ENCODE measurements at places on chromosomes 1 and 21.

GRCh38 chr1:103220631-103221041, 112.3 kb upstream of the COL11A1 start:
- DNase-seq: no peak

GRCh38 chr1:203555511-203556046, 61.6 kb downstream of the OPTC start:
- no peak for DNase-seq

DNA sequence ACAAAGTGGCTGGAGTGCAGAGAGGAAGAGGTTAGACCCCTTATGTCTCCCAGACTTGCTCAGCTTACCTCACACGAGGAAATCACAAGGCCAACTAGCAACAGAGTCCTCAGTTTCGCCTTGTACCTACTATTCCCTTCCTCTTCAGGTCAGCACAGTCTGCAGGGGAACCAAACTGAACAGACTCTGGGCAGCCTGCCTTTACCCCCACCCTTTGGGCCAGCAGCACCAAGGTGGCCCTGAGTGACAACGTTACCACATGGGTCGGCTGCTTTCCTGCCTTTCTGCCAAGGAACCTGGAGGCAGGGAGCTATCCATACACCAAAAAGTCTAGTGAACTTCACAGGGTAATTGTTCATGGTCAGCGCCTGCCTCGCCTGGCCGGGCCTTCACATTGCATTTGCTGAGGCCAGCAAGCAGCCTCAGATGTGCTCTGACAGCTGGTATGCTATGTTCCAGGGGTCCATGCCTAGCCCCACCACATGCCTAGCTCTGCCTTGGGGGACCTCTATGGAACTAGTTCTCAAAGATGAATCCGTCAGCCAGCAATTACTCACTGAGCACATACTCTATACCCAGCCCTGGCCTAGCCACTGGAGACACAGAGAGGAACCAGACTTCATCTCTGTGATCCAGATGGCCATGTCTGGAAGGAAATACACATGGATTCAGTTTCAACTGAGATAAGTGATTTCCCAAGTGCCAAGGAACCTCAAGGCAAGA, 69.6 kb downstream of the DMAP1 start:
- DNase-seq: no peak

DNA sequence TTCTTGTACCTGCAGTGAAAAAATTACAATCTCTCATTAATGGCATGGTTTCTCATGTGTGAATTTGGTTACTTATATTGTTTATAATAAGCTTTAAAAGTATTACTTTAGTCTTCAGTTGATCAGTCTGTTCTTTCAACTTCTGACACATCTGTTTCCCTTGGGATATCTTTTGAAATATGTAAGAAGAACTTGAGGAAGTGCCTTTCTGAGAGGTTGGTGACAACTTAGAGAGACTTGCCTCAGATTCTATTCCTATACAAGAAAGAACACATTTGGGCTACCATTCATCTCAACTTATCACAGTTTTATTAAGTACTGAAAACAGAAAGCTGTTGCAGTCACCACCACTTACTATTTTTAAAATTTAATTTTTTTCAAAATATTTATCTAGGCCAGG, 8.1 kb downstream of the AKNAD1 start:
- DNase-seq: no peak

DNA sequence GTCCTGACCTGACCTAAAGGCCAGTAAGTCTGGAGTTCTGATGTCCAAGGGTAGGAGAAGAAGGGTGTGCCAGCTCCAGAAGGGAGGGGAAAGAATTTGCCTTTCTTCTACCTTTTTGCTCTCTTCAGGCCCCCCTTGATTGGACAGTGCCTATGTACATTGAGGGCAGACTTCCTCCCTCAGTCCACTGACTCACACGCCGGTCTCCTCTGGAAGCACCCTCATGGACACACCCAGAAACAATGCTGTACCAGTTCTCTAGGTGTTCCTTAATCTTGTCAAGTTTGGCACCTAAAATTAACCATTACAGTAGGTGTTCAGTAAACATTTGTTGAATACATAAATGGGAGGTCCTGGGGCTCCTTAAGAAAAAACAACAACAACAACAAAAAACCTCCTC, 51.0 kb upstream of the POU2F1 start:
- no peak for DNase-seq

GRCh38 chr1:186481303-186481888, 20.5 kb upstream of the PDC start:
- DNase-seq: no peak

GRCh38 chr1:213987422-213987926, 299 bp upstream of the PROX1 start:
- DNase-seq: peak; percentile 45

DNA sequence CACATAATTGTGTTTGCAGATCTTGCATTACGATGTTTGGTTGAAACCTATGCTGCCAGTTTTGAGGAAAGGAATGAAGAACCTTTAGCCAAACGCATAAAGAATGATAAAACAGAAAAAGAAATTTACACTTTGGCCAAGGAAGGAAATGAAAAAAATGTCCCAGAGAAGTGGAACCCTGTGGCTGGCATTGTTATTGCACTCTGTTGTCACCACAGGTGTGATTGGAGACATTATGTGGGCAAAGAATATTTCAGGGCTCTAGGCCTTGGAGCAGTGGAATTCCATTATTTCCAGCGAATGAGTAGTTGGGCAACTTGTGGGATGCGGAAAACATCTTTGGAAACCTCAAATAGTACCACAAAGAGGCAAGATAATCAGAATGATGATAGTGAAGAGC, 14.9 kb downstream of the TRMT13 start:
- no peak for DNase-seq

DNA sequence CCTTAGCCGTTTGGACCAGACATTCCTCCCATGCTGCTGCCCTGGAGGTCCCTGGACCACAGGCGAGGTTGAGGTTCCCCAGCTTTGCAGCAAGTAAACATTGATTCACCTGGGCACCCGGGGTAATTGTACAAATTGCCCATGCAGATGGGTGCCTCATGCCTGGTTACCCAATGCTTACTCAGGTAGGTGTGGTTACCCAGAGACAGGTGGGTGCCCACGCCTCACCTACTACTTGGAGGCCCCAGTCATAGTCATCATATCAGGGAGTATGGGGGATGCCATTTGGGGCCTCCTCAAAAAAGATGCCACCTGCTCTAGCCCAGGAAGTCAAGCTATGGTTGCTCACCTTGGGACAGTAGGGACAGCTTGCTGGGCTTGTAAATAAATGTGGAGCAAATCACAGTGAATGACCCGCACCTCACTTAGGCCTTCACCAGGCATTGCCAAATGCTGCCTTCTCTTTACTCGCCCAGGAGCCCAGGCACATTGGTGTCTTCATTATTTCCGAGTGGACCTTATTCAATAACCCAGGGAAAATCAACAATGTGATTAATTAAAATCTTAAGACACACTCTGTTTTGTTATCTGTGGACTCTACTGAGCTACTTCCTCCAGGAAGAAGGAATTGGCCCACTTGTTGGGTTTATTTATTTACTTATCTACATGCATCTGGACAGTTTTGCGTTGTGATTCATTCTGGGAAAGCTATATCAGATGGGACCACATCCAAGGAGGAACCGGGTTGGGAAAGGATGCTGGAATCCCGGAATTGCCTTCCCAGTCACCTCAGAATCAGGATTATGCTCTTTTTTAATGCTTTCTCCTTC, 35.6 kb upstream of the GRHL3 start:
- no peak for DNase-seq

DNA sequence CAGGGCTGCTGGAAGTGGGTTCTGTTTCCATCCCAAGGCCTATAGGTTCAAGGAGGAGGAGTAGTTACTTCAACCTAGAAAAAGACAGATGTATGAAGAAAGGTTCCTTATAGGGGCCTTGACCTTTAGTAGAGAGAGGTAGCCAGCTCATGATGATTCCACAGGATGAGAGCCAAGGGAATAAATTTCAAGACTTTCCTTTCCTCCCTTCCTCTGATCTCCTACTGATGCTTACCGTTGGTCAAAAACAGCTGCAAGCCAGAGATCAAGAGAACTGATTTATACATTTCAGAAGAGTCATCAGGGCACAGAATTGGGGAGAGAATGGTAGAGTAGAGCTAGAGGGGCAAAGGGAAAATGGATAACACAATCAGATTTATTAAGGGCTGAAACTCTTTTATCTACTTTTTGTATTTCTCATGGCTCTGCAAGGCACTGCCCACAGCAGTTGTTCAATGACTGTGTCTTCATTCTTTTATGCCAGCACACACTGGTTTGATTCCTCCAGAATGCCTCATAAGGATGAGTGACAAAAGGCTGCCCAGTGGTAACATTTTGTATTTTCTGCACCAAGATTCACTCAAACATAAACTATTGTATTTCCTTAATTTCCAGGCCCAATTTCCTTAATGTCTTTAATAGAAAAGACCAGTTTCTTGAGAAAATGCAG, 37.4 kb downstream of the AK5 start:
- no peak for DNase-seq

GRCh38 chr21:44650973-44651675, 3.3 kb downstream of the KRTAP12-4 start:
- no peak for DNase-seq

DNA sequence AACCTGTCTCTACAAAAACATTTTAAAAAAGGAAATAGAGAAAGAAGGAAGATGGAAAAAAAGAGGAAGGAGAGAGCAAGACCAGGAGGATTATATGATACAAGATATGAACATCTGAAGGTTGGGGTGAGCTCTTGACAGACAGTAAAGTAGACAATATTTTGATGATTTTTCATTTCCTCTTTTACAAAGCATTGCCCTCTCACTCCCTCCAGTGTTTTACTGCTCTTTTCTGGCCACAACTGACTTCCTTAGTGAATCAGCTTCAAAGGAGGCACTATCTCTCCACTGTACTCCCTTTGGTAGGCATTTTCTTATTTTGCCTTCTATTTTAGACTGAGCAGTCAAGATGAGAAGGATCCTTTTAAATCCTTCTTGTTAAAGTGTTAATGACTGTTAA, 296.7 kb downstream of the KCTD3 start:
- no peak for DNase-seq

GRCh38 chr1:231818337-231818736, 191.7 kb downstream of the DISC1 start:
- DNase-seq: no peak

GRCh38 chr1:232388363-232388762, 241.6 kb downstream of the SIPA1L2 start:
- no peak for DNase-seq

- DNase-seq: no peak
These were observed 27.5 kb upstream of the STMN1 start for GRCh38 chr1:25933479-25934365.

DNA sequence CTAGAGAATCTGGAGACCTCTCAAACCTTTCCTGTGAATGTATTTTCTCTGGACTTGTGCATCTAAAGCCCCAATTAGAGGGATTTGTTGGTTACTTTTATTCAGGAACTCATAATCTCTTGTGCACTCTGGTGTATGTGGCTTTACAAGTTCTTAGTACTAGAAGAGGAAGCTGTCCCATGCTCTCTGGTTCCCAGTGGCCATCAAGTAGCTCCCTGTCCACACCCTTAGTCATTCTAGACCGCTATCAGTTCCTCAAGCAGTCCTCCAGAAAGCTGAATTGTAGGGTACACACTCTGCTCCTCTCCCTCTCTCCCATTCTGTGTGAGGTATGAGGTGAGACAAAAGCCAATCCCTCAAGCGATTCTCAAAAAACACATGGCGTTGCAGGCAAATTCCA, 470.3 kb downstream of the PTPRC start:
- DNase-seq: no peak

GRCh38 chr1:110783292-110783918, 89.5 kb upstream of the CD53 start:
- peak; percentile 78 for DNase-seq

DNA sequence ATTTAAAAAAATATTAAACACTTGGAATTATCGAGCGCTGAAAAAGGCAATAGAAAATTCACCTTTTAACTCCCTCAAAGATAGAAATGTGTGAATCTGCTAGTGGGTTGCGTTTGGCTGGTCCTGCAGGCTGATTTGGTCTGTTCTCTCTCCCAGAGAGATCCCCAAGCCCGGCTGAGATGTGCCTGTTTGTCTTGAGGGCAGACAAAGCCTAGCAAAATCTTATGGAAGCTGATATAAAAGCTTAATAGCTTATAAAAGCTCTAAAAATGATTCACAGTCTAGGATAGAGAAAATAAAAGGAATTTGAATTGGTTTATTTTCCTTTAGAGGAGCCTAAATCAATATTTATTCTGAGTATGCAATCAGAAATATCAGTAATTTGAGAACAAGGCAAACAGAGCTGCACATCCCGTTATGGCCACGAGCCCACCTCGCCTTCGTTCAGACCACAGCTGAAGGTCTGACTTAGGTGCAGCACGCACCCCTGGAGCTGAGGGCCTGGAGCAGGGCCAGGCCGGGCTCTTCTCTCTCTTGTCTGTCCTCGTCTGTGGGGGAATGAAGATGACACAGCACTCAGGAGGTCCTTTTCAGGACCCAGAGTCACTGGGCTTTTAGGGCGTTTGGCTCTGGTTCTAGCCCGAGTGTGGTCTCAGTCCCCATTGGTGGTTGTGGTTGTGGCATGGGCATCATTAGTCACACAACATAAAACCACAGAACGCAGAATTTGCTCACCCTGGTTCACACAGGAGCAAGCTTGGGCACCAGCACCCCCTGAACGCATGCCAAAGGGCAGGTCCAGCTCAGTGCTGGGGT, 18.6 kb downstream of the PDE9A start:
- DNase-seq: no peak

- DNase-seq: no peak
These were observed 28.4 kb upstream of the CASQ2 start for GRCh38 chr1:115796897-115797296.

- DNase-seq: no peak
These were observed 926 bp downstream of the BLACAT1 start for GRCh38 chr1:205454903-205455335.

- DNase-seq: no peak
These were observed 220.4 kb downstream of the TPR start for GRCh38 chr1:186154651-186155050.

DNA sequence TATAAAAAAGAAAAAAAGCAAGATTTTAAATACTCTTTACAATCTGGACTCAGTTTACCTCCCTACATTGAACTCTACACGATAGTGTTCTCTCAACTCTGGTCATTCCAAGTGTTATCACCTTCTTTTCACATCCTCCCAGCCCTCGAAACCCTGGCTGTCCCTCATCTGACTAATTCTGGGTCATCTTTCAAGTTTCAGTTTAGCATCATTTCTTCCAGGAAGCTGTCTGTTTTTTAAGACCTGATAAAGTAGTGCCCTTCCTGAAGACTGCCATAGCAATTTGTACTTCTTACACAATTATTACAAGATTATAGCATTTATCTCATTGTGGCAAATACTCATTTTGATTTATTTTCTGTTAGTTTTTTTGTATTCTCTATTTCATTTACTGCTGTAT, 1.2 kb downstream of the ALG14 start:
- DNase-seq: no peak

GRCh38 chr1:156413391-156414246, 44.6 kb downstream of the RHBG start:
- no peak for DNase-seq

GRCh38 chr1:43451157-43451591, 2.6 kb downstream of the HYI start:
- no peak for DNase-seq

All from naive thymus-derived CD4-positive, alpha-beta T cell (primary cell).